Stimulated activated CD8-positive, alpha-beta memory T cell treated with anti-CD3 and anti-CD28 coated beads, Interleukin-4, amount 100 ng/mL, for 48 hours (primary cell): ENCODE measurements at places on chromosomes 2 and 18.

- DNase-seq = no peak
Measured at GRCh38 chr2:191404568-191404991, 159.4 kb downstream of the MYO1B start.

- no peak for DNase-seq
Measured at GRCh38 chr18:46320928-46321711, 216.9 kb downstream of the HAUS1 start.

GRCh38 chr2:2222931-2223330 lies 108.1 kb downstream of the MYT1L start:
- no peak for DNase-seq

GRCh38 chr2:116810071-116810470 lies 1004.4 kb upstream of the DDX18 start:
- DNase-seq = no peak

DNA sequence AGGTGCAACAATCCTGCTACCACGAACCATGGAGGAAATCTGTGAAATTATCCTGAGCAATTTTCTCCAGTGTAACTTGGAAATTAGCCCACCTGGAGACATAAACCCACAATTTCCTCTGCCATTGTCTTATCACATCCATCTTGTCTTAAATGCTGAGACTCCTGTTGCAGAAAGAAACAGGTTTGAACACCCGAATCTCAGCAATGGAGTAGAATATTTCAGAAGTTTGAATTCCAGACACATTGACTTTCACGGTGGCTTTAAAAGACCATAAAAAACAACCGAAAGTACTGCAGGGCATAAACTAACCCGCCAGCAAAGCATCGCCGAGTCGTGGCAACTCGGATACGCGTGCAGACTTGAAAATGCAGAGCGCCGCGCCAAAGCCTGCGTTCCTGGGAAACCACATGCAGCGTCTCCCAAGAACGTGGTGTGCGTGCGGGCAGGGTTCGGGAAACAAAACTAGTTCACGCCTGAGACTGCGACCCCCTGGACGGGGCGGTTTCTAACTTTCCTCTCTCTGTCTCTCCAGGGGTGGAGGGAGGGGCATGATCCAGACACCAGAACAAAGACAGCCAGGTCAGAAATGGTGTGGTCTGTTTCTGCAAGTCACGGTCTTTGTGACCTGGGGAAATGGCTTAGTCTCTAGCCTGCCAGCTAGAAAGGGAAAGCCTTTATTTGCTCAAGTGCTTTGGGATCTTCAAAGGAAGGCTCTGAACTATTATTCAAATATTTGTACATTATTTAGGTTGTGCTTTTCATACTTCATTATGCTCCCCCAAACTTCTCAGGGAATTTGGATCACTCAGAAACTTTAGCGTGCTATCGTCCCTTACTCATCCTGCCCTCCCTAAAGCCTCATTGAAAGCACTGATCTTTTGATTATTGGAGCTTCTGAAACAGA lies 26.9 kb upstream of the KCTD1 start:
- peak; percentile 24 for DNase-seq

- no peak for DNase-seq
Measured at GRCh38 chr2:148971547-148971946, 67.0 kb upstream of the LYPD6B start.

GRCh38 chr2:129698593-129698992 lies 280.9 kb upstream of the RAB6C start:
- no peak for DNase-seq

- no peak for DNase-seq
Measured at GRCh38 chr18:25228410-25228809, 123.6 kb downstream of the ZNF521 start.

GRCh38 chr2:1492711-1493430 lies 79.6 kb downstream of the TPO start:
- no peak for DNase-seq

DNA sequence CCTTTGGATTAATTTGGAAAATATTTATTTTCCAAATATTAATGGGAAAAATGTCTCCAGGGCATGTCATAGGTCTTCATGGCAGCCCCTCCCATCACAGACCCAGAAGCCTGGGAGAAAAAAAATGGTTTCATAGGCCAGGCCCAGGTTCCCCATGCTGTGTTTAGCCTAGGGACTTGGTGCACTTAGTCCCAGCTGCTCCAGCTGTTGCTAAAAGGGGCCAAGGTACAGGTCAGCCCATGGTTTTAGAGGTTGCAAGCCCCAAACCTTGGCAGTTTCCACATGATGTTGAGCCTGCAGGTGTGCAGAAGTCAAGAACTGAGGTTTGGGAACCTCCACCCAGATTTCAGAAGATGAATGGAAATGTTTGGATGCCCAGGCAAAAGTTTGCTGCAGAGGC lies 309.6 kb downstream of the SOCS6 start:
- DNase-seq = no peak

GRCh38 chr2:198700319-198700718 lies 757.4 kb downstream of the SATB2 start:
- DNase-seq = no peak

DNA sequence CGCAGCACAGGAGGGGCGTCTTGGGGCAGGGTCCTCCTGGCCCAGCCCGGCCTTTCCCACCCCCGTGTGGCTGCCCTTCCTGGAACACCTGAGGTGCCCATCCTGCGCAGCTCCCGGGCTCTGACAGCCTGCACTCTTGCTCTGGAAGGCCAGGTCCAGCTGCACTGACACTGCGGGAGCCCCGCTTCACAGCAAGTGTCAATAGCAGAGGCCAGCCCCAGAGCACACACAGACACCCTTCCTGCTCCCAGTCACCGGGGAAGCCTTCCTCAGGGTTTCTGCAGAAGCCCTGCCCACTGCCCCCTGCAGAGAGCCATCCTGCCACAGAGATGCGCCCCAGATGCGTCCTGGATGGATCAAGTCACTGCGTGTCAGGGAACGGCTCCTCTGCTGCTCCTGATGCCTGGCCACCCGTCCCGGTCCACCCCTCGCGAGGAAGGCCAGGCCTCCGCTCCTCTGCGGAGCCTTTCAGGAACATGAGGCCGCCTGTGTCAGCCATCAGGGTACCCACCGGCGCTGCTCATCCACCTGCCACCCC lies 519.2 kb upstream of the MYT1L start:
- no peak for DNase-seq

DNA sequence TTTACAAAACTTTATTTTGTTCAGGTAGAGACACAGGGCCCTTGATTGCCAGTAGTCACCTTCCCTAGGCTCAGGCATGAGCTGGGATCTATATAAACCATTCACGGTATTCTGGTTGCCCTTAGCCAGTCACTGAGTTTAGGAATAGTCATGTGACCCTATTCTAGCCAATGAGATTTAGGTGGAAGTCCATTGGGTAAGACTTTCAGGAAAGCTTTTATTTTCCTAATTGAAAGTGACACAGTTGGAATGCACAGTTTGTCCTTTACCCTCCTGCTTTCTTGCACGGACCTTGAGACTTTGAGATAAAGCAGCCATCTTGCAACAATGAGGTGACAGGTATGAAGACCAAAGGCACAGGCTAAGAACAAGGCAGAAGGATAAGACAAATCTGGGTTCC lies 21.5 kb downstream of the SLC4A5 start:
- DNase-seq = no peak

DNA sequence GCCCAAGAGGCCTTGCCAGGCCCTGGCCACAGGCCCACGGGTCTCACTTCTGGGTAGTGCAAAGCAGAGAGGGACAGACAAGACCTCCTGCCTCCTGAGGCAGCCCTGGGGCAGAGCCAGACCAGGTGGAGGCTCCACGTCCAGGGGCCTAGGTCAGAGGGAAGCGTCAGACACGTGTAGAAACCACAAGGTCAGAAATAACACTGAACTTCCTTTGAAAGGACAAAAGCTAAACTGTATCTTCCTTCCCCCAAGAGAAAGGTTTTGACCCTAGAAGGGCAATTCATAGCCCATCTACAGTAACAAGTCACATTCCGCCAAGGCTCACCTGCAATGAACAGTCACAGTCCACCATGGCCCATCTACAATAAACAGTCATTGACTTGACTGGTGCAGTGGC lies 17.9 kb downstream of the SDC1 start:
- DNase-seq = no peak

DNA sequence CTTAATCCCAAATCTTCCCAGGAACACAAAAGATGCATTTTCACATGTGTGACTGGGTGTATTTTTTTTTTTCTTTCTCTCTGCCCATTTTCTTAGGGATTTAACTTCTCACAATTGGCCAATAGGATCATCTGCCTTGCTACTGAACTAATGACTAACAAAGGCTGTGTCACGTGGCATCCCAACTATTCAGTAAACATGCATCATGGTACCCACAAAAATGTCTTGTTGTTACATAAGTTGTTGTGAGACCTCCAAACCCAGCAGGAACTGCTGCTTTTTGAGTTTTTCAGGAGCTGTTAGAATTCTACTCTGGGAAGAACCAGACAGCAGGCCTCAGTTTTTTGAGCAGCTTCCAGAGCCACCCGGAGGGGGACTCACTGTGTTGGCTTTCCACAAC lies 31.9 kb downstream of the GAD1 start:
- DNase-seq = no peak

DNA sequence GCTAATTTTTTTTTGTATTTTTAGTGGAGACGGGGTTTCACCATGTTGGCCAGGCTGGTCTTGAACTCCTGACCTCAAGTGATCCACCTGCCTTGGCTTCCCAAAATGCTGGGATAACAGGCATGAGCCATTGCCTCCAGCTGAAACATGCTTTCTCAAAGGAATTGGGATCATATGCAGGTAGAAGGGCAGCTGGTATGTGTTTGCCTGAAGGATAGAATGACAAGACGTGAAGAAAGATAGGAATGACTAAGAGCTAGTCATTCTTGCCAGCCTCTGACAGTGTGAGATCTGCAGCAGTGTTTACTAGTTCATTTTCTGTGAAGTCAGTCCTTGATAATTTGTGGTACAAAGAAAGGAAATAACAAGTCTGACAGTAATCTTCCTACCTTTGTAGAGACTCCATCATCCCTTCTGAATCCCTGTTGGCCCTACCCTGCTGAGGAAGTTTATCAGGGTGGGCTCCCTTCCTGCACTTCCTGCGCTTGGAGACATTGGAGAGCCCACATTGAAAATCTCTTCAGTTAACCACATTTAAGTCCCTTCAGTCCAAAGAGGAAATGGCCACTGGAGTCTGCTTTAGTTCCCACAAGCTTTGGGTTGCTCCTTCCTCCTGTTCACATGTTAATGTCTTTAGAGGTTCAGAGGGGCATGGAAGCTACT lies 14.7 kb downstream of the CFLAR start:
- no peak for DNase-seq

GRCh38 chr2:44269831-44270230 lies 5.4 kb upstream of the SLC3A1 start:
- no peak for DNase-seq

- DNase-seq = no peak
Measured at GRCh38 chr2:102037681-102038080, 45.9 kb downstream of the IL1R2 start.

DNA sequence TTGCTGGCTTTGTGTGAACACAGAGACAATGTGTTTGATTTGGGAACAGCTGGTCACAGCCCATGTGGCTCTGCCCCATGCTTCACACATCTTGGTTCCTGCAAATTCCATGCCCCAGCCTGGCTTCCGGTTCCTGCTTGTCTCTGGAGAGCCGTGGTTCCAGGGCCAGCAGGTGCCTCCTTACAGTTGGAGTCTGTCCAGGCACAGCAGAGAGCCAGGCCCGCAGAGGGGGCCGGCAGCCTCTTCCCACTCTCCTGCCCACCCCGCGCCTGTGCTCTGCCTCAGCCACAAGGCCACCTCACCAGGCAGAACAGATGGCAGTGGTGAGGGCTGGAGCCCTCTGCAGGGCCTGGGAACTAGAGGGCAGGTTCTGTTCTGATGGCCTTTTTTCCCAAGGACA lies 81.5 kb downstream of the LDLRAD4 start:
- DNase-seq = no peak
